Dermis microvascular lymphatic vessel endothelial cell (primary cell): ENCODE measurements at places on chromosomes 2 and 18. TPM values are rescaled to one million over a fixed set of nuclear protein-coding genes. Genes with fewer than 3 reads are reported as not detected.

GRCh38 chr18:33839452-33840211 lies 261.6 kb downstream of the ASXL3 start:
- DNase-seq = peak; percentile 15

DNA sequence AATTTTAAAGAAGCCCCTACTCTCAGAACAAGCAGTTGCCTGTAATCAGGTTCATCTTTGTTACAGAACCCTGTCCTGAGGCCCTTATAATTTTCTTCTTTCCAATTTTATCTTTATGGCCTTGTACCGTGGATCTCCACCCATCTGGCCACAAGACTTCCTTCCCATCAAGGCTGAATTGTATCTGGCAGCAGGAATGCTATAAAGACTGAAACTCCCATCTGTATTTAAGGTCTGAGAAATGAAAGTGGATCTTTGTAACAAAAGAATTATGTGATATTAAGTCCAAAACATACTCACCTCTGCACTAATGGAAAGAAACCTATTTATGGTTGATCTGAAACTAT lies 91.8 kb downstream of the METTL8 start:
- DNase-seq = no peak

- no peak for DNase-seq
Measured at GRCh38 chr2:8606226-8606625, 75.6 kb upstream of the ID2 start.

DNA sequence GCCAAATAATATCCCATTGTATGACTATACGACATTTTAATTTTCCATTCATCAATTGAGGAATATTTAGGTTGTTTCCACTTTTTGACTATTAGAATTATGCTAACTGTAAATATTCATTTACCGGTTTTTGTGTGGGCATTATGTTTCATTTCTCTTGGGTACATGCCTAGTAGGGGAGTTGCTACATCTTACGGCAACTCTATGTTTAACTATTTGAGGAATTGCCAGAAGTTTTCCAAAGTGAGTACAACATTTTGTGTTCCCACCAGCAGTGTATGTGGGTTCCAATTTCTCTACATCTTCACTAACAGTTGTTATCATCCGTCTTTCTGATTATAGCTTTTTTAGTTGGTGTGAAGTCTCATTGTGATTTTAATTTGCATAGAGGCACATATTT lies 1.6 kb upstream of the KDSR start:
- no peak for DNase-seq

GRCh38 chr2:221541131-221541735 lies 30.9 kb downstream of the EPHA4 start:
- no peak for DNase-seq

The ARHGAP15 gene
- under 0.01 TPM in 1 of 2 replicates, not detected in the other for total RNA-seq

The ABHD1 gene
- total RNA-seq = under 0.01 TPM in 1 of 2 replicates, not detected in the other
